ENCODE measurements at places on chromosomes 7 and 10. TPM values are rescaled to one million over a fixed set of nuclear protein-coding genes. Genes with fewer than 3 reads are reported as not detected.

Gene BAMBI
- total RNA-seq: 54.8 TPM

Gene MAD1L1
- total RNA-seq: 41.4 TPM

Gene DOCK1
- total RNA-seq: 97.7 TPM

Gene GSDME
- total RNA-seq: 22.4 TPM

Gene USP6NL
- total RNA-seq: 23.2 TPM

Gene RRP12
- 51.9 TPM for total RNA-seq

Gene ZNF786
- total RNA-seq: 9.8 TPM

Gene MNX1
- total RNA-seq: not detected

Gene UTF1
- total RNA-seq: not detected

Gene UCN3
- total RNA-seq: not detected

Gene OR2A42
- total RNA-seq: 0.08 TPM

Gene CTAGE6
- 3.1 TPM for total RNA-seq

Gene BMPER
- 6.8 TPM for total RNA-seq

Gene CPN1
- not detected for total RNA-seq

Gene SNX10
- total RNA-seq: 2.6 TPM

Gene INTS15
- 38.0 TPM for total RNA-seq

Gene CBX3
- total RNA-seq: 87.0 TPM

Gene KCNH2
- 17.7 TPM for total RNA-seq

Gene SPOCK2
- 7.4 TPM for total RNA-seq

Gene CTNNA3
- total RNA-seq: 1.1 TPM

Gene KMT2E
- total RNA-seq: 120 TPM

Gene CD36
- total RNA-seq: 25.7 TPM

Gene HPSE2
- total RNA-seq: 5.7 TPM

Gene CAV2
- 64.4 TPM for total RNA-seq

Gene TAS2R40
- total RNA-seq: not detected

Gene ZNF804B
- not detected for total RNA-seq

Gene INSYN2A
- total RNA-seq: 0.31 TPM

Gene CDHR3
- total RNA-seq: 6.0 TPM

Gene BTBD16
- 51.2 TPM for total RNA-seq

Gene ANKRD7
- total RNA-seq: not detected
